Activated effector memory CD4-positive, alpha-beta T cell treated with anti-CD3 and anti-CD28 coated beads, Interleukin-2, amount 50 U/mL, for 16 hours (primary cell): ENCODE measurements at places on chromosomes 2 and 18.

DNA sequence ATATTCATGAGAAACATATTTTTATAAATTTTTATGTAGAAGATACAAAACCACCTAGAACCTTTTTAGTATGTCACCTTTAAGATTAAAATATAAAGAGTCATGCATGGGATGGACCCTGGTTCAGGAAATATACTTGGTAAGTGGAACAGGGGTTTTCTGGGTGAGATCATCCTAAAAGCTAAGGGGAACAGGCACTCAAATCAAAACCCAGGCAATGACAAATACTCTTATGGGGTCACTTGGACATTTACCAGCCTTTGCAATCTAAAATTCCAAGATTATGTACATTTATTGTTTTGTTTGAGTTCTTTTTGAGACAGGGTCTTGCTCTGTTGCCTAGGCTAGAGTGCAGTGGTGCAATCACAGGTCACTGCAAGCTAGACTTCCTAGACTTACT is 65.8 kb downstream of the SGPP2 start:
- DNase-seq: no peak

DNA sequence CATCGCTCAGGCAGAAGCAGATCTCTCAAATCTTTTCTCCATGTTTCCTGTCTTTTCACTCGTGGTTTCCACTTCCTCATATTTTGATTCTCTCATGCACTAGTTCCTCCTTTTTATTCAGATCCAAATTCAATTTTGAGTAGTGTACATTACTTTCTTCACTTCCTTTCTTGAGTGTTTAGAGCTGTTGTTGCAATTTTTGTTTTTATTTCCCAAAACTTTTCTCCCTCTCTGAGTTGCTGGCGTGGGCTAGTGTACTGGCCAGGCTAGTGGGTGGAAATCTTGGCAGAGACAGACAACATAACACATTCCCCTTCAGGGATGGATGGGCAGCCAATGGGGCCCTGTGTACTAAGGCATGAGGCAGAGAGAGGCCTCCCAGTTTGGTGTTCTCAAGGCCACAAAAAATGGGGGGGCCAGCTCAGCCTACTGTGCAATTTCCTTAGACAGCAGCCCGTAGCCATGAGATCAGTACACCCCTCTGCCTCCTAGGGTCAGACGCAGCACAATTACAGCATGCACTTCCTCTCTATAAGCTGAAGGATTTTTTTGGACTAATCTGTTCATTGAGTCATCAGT is 145.1 kb upstream of the PID1 start:
- DNase-seq: no peak

GRCh38 chr18:75277610-75277928 is 67.0 kb downstream of the TSHZ1 start:
- no peak for DNase-seq

DNA sequence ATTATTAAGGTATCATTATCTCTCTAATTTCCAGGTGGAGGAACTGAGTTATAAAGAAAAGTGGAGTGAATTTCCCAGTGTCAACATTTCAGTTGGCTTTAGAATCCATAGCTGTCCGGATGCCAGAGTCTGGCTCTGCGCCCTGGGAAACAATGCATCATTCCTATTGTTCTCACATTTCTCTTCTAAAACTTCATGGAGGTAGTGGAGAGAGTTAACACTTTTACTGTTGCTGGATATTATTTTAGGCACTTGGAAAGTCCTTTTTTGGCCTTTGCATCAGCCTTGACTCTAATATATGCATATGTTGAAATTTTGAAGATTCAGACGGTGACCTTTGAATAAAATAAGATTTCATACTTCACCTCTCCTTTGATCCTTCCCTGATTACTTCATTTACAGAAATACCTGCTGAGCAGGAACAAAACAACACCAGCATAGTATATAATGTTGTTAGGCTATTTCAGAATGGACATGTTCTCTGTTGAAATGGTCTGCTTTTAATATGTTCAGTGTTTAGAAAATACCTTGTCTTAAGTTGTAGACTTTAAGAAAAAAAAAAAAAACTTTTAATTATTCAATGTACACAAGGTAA is 148.8 kb downstream of the EPHA4 start:
- no peak for DNase-seq

DNA sequence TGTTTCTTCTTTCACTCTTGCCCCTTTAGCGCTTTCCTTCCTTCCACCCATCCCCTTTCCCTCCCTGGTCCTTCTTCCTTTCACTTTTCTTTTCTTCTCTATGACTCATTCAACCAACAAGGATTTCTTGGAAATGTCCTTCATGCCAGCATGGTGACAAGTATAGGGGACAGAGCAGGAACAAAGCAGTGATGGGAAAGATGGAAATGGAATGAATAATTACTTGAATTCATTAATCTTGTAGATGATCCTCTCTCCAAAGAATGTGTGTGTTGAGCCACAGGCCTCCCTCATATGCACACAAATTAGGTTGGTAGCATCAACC is 1.5 kb downstream of the VAMP5 start:
- no peak for DNase-seq

GRCh38 chr2:118054213-118055008 is 33.9 kb upstream of the INSIG2 start:
- DNase-seq: no peak

- no peak for DNase-seq
Measured at GRCh38 chr2:18703555-18703954, 114.2 kb upstream of the NT5C1B start.

DNA sequence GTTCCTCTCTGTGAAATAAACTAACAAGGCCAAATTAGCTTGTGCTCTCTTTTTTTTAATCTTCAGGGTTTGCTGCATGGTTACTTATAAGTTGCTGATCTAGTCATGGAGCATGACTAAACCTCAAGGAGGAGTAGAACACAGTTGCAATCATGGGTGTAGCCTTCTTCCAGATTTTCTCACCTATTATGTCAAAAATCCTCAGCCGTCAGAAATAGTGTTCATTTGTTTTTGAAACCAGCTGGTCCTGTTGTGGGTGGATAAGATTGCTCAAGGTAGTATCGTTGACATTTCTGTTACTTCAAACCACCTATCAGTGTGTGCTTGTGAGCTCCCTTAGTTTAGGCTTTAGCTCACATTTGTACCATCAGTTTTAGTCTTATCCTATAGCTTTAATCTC is 11.2 kb downstream of the RELCH start:
- DNase-seq: no peak

- DNase-seq: peak; percentile 2
Measured at GRCh38 chr2:105383432-105384166, 15.3 kb downstream of the FHL2 start.

DNA sequence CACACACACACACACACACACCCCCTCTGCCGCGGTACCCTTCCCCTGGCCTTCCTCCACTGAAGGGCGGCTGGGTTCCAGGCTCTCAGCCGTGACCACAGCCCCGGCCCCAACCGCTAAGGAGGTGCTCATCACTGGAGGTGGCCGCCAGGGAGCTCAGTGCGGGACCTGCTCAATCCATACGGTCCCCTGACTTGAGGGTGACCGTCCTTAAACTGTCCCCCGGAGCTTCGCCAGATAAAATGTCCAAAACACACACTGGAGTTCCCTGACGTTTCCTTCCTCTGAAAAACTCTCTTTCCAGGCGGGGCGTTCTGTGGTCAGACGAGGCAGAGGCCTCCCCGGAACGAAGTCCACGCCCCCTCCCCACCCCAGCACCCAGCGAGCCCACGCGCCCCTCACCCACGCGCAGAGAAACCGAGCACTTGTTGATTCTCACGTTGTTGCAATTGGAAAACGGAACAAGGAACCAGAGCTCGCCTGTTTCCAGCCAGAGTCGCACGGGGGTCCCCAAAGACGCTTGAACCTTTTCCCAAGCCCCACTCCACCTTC is 1.4 kb downstream of the MBP start:
- peak; percentile 81 for DNase-seq

DNA sequence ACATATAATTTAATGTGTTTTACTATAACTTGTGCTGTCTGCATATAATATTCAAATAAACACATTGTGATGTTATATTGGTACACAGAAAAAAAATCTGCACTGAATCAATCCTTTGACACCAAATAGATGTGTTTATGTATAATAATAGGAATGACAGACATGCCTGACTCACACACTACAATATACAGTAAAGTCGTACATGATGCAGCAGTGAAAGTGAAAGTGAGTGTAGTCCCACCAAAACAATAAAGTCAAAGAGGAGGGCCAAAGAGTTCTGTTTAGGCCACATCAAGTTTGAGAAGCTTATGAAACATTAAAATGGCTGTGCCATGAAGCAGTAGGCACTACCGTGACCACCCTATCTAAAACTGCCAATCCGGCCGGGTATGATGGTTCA is 8.2 kb upstream of the RBM44 start:
- DNase-seq: no peak

- DNase-seq: no peak
Measured at GRCh38 chr2:20292984-20293383, 57.7 kb downstream of the PUM2 start.

DNA sequence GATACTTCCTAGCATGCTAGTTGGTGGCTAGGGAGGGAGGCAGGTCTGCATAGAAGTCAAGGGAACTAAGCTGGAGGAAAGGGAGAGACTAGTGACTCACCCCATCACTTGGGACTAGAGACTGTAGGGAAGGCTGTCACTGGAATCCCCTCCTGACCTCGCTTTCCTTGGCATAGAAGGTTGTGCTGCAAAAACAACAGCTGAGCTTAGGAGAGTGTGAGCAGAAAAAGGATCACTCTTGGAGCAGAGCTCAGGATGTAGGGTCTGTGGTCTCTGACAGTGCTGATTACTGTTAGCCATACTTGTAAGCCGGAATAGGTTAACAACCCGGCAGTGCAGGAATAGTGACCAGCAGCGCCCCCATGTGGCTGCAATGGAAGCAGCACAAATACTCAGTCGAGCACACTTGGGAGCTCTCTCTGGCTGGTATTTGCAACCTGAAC is 66.9 kb upstream of the SMAD2 start:
- DNase-seq: peak; percentile 73

DNA sequence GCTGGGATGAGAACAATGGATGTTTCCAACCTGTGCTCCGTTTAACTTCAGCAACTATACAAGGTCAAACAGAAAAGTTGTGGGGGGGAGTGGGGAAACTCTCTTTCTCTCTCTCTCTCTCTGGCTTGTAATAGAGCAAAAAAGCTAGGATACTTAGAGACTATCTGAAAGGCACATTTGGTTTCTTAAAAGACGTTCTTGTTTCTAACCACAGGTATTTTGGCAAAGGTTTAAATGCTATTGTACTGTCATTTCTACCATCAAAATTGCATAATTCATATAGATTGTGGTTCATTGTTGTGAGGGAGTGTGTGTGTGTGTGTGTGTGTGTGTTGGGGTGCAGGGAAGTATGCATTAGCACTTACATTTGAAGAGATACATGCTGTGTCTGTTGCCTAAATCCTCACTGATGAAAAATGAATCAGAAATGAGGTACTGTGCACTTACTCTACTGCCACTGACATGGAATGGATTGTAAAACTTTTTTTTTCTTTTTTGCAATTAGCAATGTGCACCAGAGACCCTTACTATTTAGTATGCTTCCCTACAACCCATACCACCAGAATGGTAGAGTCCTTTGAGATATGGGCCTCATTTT is 841.0 kb upstream of the PIK3C3 start:
- no peak for DNase-seq

- DNase-seq: no peak
Measured at GRCh38 chr2:241724975-241725870, 9.2 kb upstream of the D2HGDH start.

DNA sequence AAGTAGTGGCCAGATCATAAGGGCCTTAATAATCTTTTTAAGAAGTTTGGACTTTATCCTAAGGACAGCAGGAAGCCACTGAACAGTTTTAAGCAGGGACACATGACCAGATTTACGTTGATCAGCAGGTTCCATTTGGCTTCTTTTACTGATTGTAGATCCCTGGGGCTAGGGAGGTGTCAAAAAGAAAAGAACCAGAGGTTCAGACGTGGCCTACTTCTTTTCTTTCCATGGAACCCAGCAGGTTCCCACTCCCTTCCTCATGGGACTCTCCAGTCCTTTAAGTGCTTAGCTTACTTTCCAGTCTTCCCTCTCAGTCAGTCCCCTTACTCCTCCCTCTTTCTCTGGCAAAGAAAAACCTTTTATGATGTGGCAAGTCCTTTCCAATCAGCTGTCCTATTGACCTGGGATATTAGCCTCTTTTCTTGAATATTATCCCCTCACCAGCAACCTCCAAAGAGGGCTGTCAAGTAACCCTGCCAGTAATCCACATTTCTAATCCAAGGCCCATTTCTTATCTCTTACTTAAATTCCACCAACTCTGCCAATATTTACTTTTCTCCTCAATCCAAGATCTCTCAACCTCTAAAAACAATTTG is 33.5 kb downstream of the NHEJ1 start:
- no peak for DNase-seq

DNA sequence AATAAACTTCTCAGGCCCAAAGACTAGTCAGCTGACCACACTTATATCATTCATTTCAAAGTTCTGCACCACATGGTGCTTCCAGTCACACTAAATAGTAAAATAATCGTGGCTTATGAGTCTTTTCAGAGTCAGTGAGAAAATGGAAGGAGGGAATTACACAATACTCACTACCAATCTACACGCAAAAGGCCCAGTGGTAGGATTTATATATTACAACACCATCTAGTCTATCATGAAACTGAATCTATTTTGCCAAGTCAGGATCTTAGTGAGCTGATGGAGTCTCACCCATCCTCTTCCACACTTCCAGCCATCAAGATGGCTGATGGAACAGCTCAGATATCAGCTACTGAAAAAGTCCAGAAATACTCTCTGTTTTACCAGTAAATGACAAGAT is 21.9 kb downstream of the INO80D start:
- DNase-seq: no peak

DNA sequence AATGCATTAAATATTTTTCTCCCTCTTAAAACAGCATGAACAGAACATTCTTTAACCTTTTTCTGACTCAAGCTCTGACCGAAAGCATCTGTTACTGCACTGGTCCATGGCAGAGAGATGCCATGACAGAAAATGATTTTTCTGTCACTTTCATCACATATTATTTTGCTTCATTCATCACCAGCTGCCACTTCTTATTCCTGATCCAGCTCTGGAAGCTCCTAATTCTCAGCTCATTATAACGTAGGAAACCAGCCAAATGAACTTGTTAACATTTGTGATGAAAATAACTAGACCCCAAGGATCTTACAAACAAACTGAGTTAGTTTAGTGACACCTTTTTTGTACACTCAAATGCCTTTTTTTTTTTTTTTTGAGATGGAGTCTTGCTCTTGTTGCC is 7.6 kb upstream of the CFLAR start:
- DNase-seq: no peak

- DNase-seq: no peak
Measured at GRCh38 chr2:100928235-100928634, 73.9 kb upstream of the RPL31 start.

GRCh38 chr18:50614838-50615237 is 55.0 kb downstream of the MAPK4 start:
- DNase-seq: no peak

GRCh38 chr18:7608174-7608550 is 41.0 kb downstream of the PTPRM start:
- DNase-seq: no peak

GRCh38 chr2:150485871-150486538 is 1.5 kb downstream of the RND3 start:
- no peak for DNase-seq

GRCh38 chr2:232415736-232416520 is 9.3 kb downstream of the ALPG start:
- peak; percentile 37 for DNase-seq

- no peak for DNase-seq
Measured at GRCh38 chr2:119645173-119645855, 33.7 kb upstream of the TMEM177 start.

GRCh38 chr2:41062336-41062735 is 610.4 kb upstream of the SLC8A1 start:
- no peak for DNase-seq
